Smooth muscle cell of the umbilical artery (primary cell): ENCODE measurements at places on chromosomes 11 and 22. TPM values are rescaled to one million over a fixed set of nuclear protein-coding genes. Genes with fewer than 3 reads are reported as not detected.

The ANO3 gene
- 0.23 and 0.59 TPM in 2 replicates for total RNA-seq

The BIK gene
- not detected in 2 replicates for total RNA-seq

The BDNF gene
- total RNA-seq, result 26.4 and 38.7 TPM in 2 replicates

The NXPE4 gene
- total RNA-seq, result not detected in 2 replicates

The DEPDC7 gene
- total RNA-seq, result 6.5 and 8.9 TPM in 2 replicates

The ANO5 gene
- total RNA-seq, result not detected in 2 replicates

The WBP2NL gene
- total RNA-seq, result 0.59 and 0.60 TPM in 2 replicates

The DRD4 gene
- total RNA-seq, result 0.09 TPM in 1 of 2 replicates, not detected in the other

The HBG1 gene
- 0.37 TPM in 1 of 2 replicates, not detected in the other for total RNA-seq

The MCAM gene
- total RNA-seq, result 108 and 256 TPM in 2 replicates

The ZP1 gene
- total RNA-seq, result 0.60 and 6.8 TPM in 2 replicates

The PARVG gene
- total RNA-seq, result 0.05 TPM in 1 of 2 replicates, not detected in the other

The C11orf87 gene
- total RNA-seq, result under 0.01 and 0.23 TPM in 2 replicates

The CRYBB2 gene
- not detected in 2 replicates for total RNA-seq

The OR5J2 gene
- not detected in 2 replicates for total RNA-seq

The ANGPTL5 gene
- not detected in 2 replicates for total RNA-seq

The CCND1 gene
- total RNA-seq, result 867 and 1,962 TPM in 2 replicates

The OR4A15 gene
- not detected in 2 replicates for total RNA-seq

The KRTAP5-10 gene
- not detected in 2 replicates for total RNA-seq

The PHOX2A gene
- not detected in 2 replicates for total RNA-seq

The HPX gene
- 0.30 and 0.74 TPM in 2 replicates for total RNA-seq

The EIF3F gene
- total RNA-seq, result 156 and 252 TPM in 2 replicates

The RAC2 gene
- total RNA-seq, result 3.3 and 16.2 TPM in 2 replicates

The CRYBB1 gene
- total RNA-seq, result not detected in 2 replicates

The ANKK1 gene
- total RNA-seq, result not detected in 2 replicates

The CABP4 gene
- not detected in 2 replicates for total RNA-seq

The E2F8 gene
- under 0.01 and 0.92 TPM in 2 replicates for total RNA-seq

The TRMT112 gene
- 157 and 327 TPM in 2 replicates for total RNA-seq

The TCN2 gene
- total RNA-seq, result 3.1 and 4.5 TPM in 2 replicates

The DEUP1 gene
- not detected in 2 replicates for total RNA-seq

The NFAM1 gene
- total RNA-seq, result under 0.01 and 0.09 TPM in 2 replicates

The FAM181B gene
- not detected in 2 replicates for total RNA-seq

The CCDC81 gene
- total RNA-seq, result 6.5 and 7.7 TPM in 2 replicates

The PNPLA5 gene
- total RNA-seq, result not detected in 2 replicates

The MUC5AC gene
- total RNA-seq, result not detected in 2 replicates

The APOL3 gene
- total RNA-seq, result 6.5 and 9.7 TPM in 2 replicates

The RAD9A gene
- total RNA-seq, result 5.2 and 7.4 TPM in 2 replicates

The IGSF22 gene
- total RNA-seq, result under 0.01 TPM in 1 of 2 replicates, not detected in the other

The MAJIN gene
- total RNA-seq, result under 0.01 TPM in 1 of 2 replicates, not detected in the other

The MOGAT2 gene
- not detected in 2 replicates for total RNA-seq

The MS4A2 gene
- total RNA-seq, result not detected in 2 replicates

The MICAL3 gene
- total RNA-seq, result 34.7 and 73.0 TPM in 2 replicates

The SLC16A8 gene
- total RNA-seq, result 0.30 TPM in 1 of 2 replicates, not detected in the other

The ST3GAL4 gene
- total RNA-seq, result 31.2 and 35.2 TPM in 2 replicates

The C11orf52 gene
- not detected in 2 replicates for total RNA-seq

The PDGFB gene
- total RNA-seq, result under 0.01 and 0.05 TPM in 2 replicates
